ENCODE measurements at places on chromosomes 4 and X.

GRCh38 chrX:131216828-131217227 lies 72.3 kb downstream of the IGSF1 start:
- DNase-seq = no peak

- no peak for DNase-seq
These were observed 1.9 kb upstream of the DUSP9 start for GRCh38 chrX:153645151-153645550.

- DNase-seq = no peak
These were observed 48.0 kb downstream of the TSPAN5 start for GRCh38 chr4:98610431-98610830.

DNA sequence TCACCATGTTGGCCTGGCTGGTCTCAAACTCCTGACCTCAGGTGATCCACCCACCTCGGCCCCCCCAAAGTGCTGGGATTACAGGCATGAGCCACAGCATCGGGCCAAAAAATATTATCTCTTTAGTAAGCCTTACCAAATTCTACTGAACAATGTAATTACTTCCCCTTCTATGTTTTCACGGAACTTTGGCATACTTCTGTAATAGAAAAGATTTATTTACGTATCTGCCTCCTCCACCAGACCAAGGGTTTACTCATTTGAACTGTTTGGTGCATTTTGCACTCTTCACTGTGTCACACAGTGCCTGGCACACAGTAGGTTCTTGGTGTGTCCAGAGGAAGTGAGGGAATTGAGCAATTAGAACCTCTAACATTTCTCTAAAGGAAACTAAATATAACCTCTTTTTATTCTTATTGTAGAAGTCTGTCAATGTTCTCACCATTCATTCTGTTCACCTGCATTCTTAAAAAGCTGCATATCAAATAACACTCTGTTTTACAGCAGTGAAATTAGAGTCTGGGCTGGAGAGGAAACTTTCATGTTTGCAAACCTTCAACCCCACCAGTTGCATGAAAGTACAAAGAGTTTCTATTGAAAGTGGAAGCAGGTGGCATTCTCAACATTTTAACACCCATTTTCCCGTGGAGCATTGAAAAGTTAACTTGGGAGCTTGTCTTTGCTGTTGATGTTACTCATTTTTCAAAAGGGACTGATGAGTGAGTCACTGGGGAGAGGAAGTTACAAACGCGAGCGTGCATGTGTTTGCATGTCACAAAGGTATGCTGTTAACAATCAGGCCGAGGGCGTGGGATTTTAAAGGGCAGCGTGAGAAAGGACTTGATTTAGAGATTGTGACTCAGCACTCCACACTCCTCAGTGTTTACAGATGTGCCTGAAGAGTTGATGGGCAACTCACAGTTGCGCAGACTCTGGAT lies 314.1 kb downstream of the STK32B start:
- no peak for DNase-seq

DNA sequence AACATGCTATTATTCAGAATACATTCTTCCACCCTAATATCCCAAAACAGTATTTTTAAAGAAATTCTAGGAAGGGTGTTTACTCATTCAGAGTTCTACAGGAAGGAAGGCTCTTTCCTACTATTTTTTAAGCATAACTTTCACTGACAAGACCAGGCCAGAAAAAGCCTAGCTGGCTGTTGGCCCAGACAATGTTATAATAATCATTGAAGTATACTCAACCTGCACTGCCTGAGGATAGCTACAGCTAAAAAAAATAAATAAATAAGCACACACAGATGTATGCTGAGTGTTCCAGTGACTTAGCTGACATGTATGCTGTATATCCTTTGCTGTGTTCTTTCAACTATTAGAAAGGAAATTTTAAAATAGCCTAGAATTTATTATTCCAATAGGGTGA lies 145.8 kb upstream of the SPRY1 start:
- no peak for DNase-seq

GRCh38 chr4:7358100-7358735 lies 76.5 kb downstream of the PSAPL1 start:
- no peak for DNase-seq

DNA sequence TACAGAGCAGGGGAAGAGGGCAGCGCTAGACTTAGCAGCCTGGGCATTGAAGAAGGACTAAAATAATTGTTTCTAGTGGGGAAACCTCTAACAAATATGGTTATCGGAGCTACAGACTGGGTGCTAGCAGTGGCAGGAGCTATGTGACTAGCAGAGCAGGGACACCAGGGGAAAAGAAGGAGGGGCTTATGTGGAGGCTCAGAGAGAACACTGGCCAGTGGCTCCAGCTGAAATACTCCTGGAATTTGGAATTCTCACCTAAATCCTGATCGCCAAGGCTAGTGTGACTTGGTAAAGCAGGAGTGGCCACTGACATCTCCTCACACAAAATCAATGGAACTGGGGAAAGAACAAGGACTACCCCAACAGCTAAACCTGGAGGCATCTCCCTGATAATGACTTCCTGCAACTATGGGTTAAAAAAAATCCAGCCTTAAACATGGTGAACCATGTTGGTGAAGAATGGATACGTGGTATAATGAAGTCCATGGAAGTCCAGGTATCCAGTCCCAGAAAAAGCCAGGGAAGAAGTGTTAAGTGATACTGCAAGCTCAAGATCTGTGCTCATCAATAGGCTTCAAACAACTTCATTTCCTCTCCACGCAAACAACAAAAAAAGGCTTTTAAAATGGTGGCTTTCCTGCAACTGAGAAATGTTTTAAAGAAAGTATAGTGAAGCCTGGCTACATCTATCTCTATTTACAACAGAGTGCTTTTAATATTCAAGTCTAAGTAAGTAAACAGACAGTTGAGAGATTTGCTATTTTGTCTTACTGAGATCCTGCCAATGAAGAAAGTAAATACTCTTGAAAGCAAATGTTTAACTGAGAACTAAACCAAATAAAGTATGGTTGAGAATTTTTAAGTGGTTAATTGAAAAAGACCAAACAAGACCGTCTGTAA lies 1.8 kb downstream of the TAPT1 start:
- no peak for DNase-seq

GRCh38 chrX:2320580-2321327 lies 180.0 kb downstream of the DHRSX start:
- DNase-seq = no peak

GRCh38 chr4:94558392-94558904 lies 106.7 kb downstream of the PDLIM5 start:
- no peak for DNase-seq

Data from CD4-positive, alpha-beta T cell treated with Interleukin-15 for 4 hours (primary cell).